ENCODE measurements at places on chromosomes 3 and 15.

- no peak for DNase-seq
Observed at GRCh38 chr15:77179541-77179998, 108.7 kb upstream of the TSPAN3 start.

DNA sequence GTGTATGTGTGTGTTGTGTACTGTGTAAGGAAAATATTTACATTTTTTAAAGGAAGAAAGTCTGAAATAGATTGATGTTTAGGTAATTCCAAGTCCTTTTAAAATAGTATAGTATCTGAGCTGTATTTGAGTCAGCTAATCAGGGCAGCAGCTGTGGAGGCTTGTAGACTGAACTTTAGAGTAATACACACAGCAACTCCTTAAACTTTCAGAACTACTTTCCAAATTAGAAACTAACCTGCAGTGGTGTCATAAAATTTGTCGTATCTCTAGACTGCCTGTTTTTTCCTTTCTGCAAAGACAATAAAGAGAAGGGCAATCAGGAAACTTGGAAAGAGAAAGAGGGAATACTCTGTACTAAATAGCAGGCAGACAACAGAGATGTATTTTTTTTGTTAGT, 391.0 kb upstream of the AZI2 start:
- DNase-seq: no peak

- DNase-seq: no peak
Observed at GRCh38 chr15:38991126-38991525, 426.5 kb upstream of the RASGRP1 start.

GRCh38 chr3:101995371-101996046, 146.2 kb downstream of the NFKBIZ start:
- no peak for DNase-seq

DNA sequence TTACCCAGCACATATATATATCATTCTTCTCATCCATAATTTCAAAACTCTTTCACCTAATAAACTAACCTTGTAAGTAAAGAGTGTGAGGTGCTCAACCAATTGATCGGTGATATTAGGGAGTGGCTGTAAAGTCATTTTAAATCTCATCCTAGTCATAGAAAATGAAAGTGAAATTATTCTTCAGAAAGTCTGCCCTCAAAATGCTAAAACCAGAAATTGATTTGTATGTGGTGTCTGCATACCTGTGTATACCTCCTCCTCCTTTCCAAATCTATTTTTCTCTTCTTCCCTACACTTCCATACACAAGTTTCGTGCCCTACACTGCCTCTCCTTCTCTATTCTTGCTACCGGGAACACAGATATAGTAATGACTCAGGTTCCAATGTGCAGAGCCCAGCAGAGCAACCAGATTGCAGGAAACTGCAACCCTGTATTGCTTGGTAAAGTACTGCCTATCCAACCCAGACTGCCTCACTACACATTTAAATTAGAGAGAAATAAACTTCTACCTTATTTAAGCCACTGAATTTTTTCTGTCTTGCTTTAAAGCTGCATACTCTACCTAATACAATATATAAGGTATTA, 7.4 kb upstream of the TBC1D5 start:
- no peak for DNase-seq

GRCh38 chr3:175342196-175342595, 483.1 kb downstream of the NAALADL2 start:
- DNase-seq: no peak

DNA sequence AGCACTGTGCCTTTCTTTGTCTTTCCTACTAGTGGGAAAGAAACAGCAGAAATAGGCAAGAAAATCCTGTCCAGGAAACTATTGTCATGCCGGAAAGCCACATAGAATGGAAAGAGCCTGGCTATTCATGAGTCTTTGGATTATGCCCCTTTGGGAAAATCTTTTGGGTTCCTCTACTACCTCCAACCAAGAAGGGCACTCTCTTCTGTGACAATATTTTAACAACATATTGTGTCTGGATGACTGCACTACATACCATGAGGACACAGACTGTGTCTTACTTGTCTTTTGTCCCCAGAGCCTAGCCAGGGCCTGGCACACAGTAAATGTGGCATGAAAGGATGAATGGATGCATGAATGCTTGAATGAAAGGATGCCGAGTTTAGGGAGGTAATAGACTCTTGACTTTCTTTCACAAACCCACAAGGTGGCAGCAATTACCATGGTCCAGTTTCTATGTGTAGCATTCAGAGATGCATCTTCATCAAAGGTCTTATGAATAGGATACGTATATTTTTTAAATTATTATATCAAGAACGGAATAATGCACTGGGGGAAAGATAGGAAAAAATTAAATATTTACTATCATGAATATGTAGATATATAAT, 30.3 kb downstream of the ARL14 start:
- peak; percentile 26 for DNase-seq

DNA sequence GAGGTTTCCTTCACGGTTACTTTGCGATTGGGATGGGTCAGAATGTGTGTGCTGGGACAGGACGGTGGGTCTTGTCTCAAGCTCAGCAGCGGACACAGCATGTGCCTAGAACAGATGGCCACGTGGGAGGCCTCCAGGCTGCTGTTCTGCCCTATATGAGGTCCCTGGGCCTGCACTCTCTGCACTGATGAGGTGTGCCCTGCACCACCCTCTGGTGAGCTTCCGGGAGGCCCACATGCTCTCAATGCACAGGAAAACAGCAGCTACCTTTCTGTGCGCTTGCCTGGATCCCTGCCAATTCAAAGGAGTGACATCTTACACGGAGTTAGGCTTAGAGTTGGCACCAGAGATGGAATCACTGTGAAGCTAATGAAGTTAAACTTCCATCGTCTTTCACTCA, 59.8 kb downstream of the BOC start:
- no peak for DNase-seq

DNA sequence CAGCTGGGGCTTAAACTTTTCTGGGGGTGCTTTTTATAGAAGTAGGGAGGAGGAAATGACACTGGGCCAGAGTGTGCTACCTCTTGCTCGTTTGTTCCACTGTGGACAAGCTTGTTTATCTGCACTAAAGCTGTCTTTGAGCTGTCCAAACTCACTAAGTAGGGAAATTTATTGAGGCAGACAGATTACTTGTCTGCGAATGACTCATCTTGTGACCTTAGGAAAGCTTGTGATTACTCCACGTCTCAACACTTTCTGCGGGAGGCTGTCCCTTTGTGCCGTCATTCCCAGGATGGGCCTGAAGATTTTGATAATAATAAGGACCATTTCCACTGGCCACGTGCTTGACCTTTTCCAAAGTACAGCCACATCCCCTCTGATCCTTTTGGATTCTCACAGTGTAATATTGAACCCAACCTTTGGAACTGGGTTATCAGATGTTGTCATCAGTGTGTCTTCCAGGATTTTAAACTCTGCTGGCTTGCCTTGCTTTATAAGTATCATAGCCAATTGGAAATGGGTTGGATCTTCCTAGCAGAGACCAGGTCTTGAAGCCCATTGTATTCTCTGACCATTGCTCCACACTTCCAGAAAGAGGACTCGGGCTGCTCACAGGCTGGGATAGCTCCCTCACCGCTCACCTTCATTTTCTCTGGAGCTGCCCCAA, 84.7 kb downstream of the AGBL1 start:
- DNase-seq: no peak

DNA sequence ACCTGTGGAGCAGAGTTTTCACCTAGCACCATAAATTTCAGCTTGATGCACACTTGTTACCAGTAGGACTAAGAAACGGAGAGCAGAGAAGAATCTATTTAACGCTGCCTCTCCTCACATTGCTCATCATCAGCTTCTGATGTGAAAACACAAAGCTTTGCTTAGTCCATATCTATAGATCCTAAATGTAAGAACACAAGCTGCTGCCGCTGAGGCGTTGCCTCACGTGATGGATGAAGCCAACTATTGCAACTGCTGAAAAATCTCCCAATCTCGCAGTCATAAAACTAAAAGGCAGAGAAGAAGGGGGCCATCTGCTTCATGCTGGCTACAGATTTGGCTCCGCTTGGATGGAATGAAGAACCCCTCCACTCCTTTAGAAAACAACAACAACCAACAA, 42.7 kb downstream of the CADPS start:
- DNase-seq: no peak

DNA sequence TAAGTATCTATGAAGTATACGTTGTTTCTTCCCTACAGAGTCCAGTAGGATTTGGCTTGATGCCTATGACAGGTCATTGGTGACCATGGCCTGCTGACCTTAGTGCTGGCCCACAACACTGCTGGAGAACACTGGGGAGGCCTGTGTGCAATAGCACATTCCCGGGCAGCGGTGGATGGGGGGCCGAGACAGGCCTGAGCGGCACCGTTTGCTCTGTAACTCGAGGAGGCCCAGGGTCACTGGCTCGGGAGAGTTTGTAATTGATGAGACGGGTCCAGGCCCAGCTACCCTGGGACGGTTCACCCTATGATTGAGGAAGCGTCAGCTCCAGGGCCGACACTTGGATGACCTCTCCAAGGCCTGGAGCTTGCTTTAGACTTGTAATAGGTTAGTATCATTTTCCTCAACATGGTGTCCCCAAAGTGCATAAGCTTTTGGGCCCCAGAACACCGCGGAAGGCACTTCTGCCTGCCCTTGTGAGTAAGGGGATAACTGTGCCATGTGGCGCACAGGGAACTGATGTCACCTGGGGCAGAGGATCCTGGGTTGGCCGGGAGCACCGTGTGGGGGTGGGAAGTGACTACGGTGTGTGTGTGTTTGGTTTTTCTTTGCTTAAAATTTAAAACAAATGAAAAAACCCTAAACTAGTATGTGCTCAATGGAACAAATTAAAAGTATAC, 12.0 kb downstream of the TRPM1 start:
- no peak for DNase-seq

DNA sequence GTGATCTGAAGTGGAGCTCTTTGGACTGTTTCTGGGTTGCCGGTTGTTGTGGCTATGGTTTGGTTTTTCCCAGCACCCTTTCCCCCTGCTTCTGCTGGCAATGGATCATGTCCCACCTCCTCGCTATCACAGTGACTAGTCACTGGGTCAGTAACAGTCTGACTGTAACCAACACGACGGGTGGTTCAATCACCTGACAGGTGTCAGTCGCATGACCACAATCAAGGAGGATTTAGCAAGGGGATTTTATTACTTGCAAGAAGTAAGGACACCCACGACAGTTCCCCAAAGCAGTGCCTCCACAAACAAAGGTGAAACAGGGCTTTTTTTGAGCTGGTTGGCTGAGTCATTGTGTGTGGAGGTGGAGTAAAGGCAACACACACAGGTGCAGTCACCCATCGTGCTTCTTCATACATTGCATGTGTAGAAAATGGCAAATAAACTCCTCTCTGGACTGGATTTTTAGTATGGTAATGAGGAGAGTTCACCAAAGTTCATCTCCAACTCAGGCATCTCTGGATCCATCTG, 58.8 kb upstream of the FAM3D start:
- no peak for DNase-seq

DNA sequence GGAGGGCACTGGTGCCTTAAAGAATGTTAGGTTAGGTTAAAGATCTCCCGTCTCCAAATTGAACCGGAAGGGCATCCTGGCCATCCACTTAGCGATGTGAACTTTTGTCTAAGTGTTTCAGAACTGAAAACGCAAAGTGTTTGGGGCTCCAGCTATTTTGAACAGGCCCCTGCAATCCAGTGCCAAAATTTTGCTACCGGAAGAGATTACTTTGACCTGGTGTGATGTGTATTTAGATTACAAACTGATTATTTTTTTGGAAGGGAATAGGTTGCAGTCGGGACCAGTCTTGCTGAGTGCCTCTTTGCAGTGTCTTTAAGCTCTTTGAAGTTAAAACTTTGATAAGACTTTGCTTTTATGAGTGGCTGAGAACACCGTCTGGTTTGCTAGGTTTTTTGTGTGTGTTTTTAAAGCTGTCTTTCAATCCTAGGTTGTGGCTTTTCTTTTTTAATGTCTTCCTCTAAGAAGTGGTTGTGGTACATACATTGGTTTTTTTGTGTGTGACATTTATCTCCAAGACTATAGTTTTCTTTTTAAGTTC, 179.6 kb downstream of the OR4M2 start:
- no peak for DNase-seq

DNA sequence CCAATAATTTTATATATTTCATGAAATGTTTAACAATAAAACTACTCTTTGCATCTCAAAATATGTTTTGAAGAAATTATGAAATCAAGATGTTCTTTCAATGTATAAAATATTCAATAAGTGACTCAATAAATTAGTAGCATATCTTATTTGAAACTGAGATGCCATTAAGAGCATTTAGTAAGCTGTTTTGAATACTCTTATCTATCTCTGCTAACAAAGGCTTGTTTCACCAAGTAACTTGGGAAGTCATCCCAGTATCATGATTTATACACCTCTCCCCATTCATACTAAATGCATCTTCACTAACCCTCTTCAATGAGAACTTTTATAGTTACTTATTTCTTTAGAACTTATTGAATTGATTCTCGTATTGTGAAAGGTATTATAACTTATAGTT, 43.1 kb downstream of the TNIK start:
- no peak for DNase-seq

- DNase-seq: no peak
Observed at GRCh38 chr15:44811337-44811736, 75.0 kb downstream of the TRIM69 start.

All from activated CD4-positive, alpha-beta T cell treated with anti-CD3 and anti-CD28 coated beads for 4 hours (primary cell).